LHCN-M2 (cell line): ENCODE measurements at places on chromosomes 4 and X. TPM values are rescaled to one million over a fixed set of nuclear protein-coding genes. Genes with fewer than 3 reads are reported as not detected.

GRCh38 chrX:153365670-153366069, 31.7 kb downstream of the ZNF275 start:
- no peak for DNase-seq

DNA sequence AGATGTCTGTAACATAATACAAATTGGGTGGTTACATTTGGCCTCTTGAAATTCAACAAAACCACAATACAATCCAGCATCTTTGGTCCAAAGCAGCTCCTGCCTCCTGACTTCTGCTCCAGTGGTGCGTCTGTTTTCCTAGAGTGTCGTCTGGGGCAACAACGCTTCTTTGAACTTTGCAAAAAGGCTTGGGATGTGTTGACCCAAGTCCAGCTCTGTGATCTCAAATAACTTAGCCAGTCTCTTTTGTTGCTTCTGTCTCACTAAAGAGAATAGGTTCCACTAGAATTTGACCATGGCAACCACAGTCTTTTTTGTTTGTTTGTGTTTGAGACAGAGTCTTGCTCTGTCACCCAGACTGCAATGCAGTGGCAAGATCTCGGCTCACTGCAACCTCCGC, 324.0 kb downstream of the DHRSX start:
- no peak for DNase-seq

GRCh38 chr4:79820427-79820826, 252.6 kb downstream of the ANTXR2 start:
- DNase-seq, result no peak

- no peak for DNase-seq
Measured at GRCh38 chrX:10618961-10619360, 1.4 kb downstream of the MID1 start.

- peak; percentile 39 for DNase-seq
Measured at GRCh38 chr4:69881173-69881773, 21.3 kb upstream of the SULT1E1 start.

GRCh38 chrX:45527834-45528233, 327.2 kb upstream of the DIPK2B start:
- DNase-seq, result no peak

DNA sequence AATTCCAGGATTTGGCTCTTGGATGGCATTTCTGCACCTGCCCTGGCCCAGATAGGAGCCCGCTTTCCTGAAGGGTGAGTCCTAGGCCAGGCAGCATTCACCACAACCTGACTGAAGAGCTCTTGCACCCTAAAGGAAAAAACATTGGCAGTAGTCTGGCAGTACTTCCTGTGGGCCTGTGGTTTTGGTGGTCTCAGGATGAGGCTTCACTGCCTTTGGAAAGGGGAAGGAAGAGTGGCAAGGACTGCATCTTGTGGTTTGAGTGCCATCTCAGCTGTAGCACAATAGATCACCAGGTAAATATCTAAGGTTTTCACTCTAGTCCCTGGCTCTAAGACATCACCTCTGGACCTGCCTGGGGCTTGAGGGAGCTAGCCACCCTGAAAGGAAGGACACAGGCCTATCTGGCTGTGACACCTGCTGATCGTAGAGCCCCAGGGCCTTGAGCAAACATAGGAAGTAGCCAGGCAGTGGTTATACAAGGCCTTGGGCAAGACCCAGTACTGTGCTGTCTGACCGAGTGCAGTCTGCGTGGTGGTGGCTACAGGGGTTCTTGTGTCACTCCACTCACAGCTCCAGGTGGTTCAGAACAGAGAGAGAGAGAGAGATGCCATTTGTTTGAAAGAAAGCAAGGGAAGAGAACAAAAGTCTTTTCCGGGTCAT, 28.5 kb upstream of the PRRG1 start:
- DNase-seq, result no peak

- no peak for DNase-seq
Measured at GRCh38 chr4:180372691-180373090, 1870.5 kb upstream of the TENM3 start.

The ODAPH gene
- not detected in 2 replicates for total RNA-seq

The PARM1 gene
- total RNA-seq, result 1.2 and 2.0 TPM in 2 replicates
